ENCODE measurements at places on chromosomes 11 and 22.

DNA sequence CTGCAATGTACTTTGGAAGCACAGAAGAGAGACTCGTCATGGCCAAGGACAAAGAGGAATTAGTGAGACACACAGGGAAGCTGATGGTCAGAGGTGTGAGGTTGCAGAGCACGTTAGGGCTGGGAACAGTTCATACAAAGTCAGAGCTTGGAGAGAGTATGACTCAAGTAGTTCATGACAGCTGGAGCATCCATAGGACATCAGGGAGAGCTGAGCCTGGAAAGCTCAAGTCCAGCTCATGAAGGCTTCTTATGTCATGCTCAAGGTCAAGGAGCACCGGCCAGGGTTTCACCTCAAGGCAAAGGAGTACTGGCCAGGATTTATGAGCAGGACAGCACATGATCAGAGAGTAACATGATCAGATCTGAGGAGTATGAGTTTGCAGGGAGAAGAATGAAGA, 64.6 kb upstream of the CHST1 start:
- DNase-seq = no peak

DNA sequence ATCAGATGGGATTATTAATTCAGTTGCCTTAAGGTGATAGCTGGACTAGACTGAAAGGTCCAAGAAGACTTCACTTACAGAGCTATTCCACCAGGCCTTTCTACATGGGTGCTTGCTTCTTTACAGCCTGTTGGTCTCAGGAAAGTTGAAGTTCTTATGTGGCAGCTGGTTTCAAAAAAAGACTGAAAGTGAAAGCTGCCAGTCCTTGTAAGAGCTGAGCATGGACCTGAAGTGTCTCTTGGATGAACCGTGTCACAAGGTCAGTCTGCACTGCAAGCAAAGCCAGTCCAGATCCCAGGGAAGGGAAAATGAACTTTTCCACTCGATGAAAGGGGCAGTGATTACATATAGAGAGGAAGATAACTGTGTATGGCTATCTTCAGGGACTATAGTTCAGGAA, 201.5 kb upstream of the LUZP2 start:
- DNase-seq = no peak

- no peak for DNase-seq
These were observed 229.6 kb upstream of the BLID start for GRCh38 chr11:122345586-122345985.

DNA sequence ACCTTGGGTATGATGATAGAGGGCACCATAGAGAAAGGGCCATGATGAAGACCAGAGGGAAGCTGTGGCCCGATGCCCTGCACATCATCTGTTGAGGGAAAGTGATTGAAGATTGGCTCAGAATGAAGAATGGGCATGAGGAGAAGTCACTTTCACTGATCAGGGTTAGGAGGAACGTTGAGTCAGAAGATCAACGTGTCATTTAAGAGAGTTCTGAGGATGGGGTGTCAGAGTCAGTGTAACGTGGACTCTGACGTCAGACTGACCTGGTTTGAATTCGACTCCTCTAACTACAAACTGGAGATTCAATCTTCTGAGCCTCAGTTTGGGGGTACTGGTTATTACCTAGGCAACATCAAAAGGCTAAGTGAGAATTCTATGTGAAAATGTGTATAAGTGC, 352.6 kb downstream of the DDX10 start:
- DNase-seq = no peak

DNA sequence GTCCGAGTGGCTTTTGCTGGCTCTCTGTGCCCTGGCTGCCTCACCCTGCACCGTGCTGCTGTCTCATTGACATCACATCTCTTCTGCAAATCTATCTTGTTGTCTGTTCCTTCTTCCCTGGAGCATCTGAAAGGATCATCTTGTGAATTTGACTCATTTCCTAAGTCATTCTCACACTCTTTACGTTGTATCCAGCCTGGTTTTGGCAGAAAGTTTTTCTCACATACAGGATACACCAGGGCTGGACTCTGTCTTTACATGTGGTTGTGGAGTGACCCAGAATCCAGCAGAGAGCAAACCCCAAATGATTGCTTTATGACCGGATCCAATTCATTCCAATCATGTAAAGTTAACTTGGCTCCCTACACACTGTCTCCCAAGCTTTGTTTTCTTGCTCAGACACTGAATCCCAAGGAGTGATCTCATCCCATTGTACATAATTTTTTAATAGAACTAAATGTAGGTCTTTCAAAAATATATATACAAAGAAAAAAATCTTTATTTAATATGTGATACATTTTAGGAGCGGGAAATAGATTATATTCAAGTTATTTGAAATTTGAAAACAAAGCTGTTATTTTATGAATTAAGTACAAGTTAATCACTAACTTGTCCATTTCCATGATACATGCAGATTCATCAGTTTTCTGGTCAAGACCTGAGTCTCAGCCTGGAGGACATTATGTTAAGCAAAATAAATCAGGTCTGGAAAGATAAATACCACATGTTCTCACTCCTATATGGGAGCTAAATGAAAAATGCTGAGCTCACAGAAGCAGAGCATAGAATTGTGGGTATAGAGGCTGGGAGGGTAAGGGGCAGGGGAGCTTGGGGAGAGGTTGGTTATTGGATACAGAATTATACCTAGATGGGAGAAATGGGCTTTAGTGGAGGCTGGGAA, 2.9 kb upstream of the RFPL1 start:
- no peak for DNase-seq

GRCh38 chr22:50719814-50720300, 18.1 kb upstream of the ACR start:
- DNase-seq = no peak

- DNase-seq = no peak
These were observed 666 bp downstream of the NELL1 start for GRCh38 chr11:20669820-20670684.

DNA sequence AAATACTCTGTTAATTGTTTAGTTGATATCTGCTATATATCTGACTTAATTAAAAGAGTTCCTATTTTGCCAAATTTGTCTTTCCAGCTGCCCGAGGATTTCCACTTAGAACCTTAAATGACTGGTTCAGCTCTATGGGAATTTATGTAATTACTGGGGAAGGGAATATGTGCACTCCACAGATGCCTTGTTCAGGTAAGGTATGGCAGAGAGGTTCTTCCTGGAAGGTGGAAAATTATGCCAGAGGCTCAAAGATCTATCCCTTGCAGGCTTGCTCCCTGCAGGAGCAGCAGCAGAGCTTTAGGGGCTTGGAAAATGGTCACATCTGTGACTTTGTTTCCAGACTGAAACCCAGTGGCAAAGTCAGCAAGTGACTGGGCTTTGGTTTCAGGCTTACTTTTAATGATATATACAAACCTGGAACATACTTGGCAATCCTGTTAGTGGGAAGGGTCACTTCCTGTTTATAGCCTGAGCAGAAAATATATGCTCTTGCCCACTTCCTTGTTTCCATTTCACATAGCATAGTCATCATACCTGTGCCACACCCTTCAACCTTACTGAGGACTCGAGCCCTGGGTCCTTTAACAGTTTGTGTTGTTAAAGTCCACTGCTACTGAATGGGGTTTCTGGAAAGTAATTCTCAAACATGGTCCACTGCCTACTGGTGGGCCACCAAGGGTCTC, 23.7 kb downstream of the WBP2NL start:
- no peak for DNase-seq

- peak; percentile 4 for DNase-seq
These were observed 112.8 kb downstream of the WNT7B start for GRCh38 chr22:45863981-45864751.

- no peak for DNase-seq
These were observed 51.1 kb upstream of the THY1 start for GRCh38 chr11:119473901-119474681.

DNA sequence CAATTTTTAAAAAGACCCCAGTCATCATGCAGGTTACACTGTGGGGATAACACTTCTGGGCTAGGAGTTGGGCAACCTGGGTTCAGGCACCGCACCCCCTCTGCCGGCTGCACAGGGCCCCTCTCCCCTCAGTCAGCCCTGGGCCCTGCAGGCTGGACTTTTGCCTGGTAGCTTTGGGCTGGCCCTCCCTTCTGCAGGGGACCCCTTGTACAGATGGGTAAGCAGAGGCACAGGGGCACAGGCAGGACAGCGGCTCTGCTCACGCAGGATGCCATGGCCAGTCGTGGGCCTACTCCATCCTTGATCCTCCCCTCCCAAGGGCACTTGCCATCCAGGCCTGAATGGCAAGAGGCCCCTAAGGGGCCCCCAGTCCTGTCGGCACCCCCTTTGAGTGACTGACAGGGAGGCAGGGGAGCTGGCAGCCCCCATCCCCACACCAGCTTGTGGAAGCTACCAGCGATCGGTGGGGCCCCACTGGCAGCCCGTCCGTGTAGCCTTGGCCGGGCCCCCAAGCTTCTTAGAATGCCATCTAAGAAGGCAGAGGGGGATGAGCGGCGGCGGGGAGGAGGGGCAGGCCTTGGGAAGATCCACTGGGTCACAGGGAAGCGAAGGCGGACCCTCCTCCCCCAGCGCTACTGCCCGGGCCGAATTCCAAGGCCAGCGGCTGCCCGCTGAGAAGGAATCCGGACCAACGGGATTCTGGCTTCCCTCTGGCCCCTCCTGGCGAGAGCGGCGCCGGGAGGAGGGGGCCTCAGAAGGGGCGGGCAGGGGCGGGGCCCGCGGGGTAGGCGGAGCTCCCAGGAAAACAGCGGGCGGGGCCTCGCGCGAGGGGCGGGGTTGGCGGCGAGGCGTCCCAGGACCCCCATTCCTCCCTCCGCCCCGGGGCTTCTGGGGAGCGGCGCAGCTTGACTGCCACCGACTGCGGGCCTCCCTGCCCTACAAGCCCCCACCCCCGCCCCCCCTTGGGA, 6.8 kb upstream of the CHKA start:
- DNase-seq = no peak

GRCh38 chr22:30398685-30399680, 2.2 kb downstream of the SEC14L2 start:
- no peak for DNase-seq

DNA sequence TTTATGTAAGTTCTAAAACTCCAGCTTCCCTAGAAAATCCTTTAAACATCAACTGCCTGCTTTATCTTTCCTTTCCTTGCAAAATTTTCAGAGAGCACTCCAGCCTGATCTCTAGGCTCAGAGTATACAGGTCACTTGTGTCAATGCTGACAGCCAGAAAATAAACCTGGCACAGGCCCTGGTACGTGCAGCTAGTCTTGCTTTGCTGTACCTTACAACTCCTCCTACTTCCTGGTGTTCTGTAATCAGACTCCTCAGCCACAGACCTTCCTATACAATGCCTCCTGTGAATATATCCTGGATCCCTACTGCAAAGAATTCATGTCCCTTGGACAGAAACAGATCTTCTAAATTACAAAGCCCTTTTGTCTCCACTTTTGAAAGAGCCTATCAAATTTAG, 24.2 kb upstream of the TMEM123 start:
- no peak for DNase-seq

DNA sequence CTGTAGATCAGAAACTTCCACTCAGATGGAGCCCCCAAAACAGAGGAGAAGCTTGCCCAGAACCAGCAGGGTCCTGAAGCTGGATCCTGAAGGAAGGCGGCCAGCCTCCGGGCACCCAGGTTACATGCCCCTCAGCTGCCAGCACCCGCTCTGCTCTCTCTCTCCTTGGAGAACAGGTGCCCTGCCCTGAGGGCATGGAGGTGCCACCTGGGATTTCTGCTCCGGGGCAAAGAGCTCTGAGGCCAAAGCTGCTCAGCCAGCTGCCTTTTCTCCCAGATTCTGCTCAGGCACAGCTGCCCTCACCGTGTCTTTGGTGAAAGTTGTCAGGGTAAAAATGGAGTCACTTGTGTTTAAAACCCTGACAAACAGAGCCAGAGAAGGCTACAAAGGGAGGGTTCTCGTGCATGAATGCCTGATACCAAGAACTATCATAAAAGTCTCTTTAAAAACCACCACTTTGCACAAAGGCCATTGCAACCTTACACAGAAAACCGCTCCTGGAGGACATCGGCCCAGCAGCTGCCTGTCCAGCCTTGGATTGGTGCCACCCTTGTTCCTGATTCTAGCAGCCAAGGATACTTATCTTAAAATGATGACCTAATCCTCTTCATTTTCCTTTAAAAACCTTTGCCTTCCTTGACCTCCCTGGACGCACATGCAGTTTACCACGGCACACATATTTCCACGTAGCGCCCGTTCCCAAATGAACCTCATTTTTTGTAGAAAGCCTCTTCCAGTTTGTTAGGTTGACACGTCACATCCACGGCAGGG, 140.0 kb downstream of the CACNA1I start:
- no peak for DNase-seq

DNA sequence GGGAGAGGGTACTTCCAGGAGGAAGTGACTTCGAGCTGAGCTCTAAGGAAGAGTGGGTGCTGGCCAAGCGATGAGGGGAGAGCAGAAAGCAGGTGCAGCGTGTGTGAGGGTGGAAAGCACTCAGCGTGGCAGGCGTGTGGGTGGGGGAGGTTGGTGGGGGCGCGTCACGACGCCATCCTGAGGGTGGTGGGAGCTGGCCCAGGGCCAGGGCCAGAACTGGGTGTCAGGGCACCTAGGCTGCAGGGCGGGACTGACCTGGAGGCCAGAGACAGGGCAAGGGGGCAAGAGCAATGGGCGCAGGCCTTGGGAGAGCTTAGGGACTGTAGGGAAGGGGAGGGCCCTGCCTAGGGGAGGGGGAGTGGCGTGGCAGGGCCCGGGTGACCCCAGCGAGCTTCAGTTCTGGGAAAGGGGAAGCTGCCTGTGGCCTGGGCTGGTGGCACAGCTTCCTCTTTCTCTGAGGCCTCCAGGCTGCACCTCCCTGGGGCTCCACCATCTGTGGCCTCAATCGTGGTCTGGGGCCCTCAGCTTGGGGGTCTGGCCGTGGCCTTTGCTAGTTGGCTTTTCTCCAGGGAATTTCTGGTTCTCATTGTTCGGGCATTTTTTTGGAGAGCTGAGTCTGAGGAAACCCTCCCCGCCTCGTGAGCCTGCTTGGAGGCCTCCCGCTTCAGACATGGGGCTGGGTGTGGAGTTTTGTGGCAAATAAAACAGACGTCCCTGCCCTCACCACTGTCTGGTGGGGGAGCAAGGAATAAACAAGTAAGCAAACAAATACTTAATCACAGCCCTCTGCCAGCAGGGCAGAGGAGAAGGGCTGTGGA, 8.9 kb downstream of the RELT start:
- DNase-seq = no peak

DNA sequence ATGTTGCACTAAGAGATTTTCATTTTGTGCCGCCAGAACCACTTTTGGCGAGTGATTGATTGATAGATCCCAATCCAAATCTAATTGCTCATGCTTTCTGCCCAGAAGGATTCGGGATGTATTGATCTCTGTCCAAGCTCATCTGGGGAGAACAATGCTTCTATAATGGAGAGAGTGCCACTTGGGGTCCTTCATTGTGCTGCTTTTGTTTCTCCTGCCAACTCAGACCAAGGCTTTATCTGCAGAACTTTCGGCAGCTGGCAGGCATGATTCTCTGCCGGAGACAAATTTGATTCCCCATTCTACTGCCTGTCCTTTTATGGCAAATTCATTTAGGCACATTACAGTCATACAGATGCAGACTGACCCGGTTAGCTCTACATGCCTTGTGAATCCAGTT, 62.9 kb upstream of the NTM start:
- no peak for DNase-seq
